ENCODE measurements at places on chromosomes 2 and 18.

- DNase-seq, result no peak
These were observed 5.1 kb upstream of the COLEC12 start for GRCh38 chr18:505483-506122.

DNA sequence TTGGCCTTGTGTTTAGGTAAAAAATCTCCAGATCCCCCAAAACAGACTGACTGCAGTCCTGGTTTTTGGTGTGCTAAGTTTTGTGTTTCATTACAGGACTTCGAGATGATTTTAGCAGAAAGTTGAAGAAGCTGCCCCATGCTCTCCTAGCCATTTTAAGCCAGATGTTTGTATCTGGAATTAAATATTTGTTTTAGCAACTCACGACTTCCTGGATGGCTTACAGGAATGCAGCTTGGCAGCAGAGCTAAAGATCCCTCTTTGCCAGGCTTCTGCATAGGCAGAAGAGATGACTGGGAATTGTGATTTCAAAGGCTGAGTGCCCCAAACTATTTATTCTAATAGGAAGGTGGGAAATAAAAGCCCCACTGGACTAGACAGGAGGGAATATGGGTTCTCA, 31.1 kb downstream of the ONECUT2 start:
- DNase-seq, result no peak

DNA sequence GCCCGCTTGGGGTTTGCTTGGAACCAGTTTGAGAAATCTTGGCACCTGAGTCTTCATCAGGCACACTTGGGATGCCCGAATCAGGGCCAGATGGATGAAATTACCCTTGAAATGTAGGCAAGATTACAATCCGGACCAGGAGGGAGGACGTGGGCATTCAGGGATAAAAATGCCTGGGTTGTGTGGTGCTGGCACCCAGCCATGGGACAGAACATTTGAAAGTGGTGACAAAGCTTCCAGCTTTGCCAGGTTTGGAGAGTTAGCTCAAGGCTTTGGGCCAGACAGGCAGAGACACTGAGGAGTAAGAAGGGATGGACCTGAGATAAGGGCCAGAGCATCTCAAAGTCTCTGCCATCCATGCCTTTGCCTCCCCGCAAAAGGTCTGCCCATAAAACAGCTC, 182.2 kb downstream of the TTC32 start:
- DNase-seq, result no peak

DNA sequence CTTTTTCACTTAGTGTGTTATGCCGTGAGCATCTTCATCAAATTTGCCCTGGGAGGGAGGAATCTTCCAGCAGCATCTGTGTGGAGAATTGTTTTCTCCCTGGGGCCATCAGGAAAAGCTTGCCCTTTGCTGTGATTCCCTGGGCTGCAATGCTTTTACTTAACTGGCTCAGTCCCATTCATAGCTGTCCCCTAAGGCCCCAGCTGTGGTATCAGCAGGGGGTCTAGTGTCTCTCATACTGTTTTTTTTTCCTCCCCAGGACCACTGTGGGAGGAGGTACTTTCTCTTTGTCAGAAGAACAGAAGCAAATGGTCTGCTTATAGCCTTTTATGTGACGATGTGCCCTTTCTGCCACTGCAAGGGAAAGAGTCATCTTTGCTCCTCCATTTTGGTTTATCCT, 176.8 kb upstream of the CELF4 start:
- DNase-seq, result no peak

GRCh38 chr2:231513746-231514224, 16.5 kb downstream of the NMUR1 start:
- no peak for DNase-seq

DNA sequence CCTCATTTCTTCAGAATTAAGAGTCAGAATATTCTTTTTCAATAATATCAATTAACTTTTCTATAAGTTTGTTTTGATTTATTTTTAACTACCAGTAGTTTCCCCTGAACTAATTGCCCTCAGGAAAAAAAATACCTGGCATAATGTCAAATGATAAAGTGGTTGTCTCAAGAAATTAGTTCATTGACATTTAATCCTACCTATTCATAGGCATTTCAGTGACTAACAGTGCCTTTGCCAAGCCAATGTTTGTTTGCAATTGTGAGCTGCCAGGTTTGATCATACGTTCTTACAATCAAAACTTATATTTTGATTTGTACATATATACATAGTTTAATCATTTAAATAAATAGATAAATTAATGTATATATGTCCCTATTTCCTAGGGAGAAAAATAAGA, 267.3 kb upstream of the MC4R start:
- DNase-seq, result no peak

DNA sequence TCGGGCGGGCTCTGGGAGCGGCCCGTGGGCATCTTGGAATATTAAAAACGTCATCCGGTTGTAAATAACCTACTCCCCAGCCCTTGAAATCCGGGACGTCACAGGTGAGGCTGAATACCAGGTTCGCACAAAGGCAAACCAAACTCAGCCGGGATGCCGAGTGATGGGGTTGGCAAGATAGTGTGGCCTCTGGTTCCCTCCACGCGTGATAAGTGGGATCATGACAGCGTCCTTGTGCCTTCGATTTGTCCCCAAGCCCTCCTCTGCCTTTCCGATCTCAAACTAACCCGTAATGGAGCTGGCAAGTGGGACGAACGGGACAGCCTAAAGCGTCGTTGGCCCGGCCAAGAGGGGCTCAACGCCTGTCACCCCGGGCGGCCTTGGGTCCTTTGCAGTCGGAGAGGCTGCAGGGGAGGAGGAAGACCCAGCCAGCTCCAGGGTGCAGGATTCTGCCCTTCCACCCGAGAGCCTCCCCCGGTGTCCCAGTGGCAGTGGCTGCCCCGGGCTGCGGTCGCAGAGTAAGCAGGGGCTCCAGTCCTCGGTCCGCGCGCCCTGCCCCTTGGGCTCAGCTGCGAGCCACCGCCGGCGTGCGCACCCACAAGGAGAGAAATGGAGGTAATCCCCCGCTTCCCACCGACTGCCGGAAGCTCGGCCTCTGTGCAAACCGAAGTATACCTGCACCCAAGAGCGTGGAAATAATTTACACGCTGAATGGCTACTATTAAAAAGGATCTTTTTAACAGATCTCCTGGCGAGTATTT, 13.4 kb upstream of the PAX3 start:
- DNase-seq, result no peak

DNA sequence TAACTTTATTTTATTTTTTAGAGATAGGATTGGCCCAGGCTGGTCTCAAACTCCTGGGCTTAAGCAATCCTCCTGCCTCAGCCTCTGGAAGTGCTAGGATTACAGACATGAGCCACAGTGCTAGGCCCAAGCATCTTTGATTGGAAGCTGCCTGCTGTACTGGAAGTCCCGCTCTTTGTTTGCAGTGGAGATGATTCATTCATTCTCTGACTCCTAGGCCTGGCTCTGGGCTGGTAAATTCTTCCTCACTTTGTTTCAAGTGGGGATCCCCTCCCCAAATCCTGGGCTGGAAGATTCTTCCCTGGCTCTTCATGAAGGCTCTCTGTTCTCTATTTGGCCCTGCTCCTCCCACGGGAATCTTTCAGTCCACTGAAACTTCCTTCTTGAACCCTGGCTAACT, 81.9 kb downstream of the NEURL3 start:
- no peak for DNase-seq

DNA sequence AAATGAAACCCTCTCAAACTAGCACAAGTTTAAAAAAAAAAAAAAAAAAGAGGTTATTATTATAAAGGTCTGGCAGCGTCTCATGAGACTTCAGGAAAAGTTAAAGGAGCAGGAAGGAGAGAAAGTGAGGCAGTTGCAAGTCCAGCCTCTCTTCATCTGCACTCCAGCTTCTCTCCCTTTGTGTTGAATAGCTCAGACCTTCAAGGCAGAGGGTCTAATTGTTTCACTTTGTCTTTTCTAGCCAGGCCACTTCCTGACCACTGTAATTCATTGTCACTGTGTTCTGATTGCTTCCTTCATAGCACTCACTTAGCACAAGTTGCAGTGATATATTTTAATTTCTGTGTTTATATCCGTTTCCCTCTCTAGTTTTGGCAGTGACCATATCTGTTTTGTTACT, 99.9 kb downstream of the SPATS2L start:
- peak; percentile 6 for DNase-seq

- DNase-seq, result no peak
These were observed 65.4 kb upstream of the MMADHC start for GRCh38 chr2:149652926-149653325.

- DNase-seq, result no peak
These were observed 85.8 kb downstream of the RDH14 start for GRCh38 chr2:18474700-18475099.

GRCh38 chr2:234329202-234329960, 167.5 kb downstream of the ARL4C start:
- DNase-seq, result no peak

DNA sequence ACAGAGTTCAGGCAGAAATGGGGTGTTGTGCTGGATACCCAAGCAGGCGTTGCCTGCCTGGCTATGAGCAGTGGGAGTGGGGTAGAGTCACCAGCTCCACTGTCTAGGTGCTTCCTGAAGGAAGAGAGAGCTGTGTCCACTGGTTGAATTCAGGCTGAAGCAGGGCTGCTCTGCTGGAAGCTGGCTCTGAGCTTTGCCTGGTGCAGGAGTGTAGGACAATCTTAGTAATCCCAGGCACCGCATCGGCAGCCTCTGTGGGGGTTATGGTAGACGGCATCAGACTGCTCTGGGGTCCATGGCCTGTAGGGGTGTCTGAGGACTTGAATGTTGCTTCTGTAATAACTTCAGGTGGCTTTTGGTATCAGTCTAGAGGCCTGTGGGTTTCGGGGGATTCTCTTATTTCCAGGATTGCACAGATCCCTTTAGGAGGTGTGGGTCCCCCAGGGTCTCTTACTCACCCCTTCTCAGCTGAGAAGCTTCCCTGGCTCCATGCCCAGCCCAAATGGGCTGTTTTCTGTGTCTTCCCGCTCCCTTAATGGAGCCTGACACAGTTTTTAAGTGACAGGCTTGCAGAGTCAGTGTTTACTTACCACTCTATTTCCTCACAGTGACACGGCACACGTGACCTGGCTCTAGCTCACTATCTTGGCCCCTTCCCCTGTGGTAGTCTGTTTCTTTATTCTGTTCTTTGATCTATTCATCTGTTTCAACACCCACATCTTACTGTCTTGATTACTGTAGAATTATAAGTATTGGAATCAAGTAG, 644.3 kb downstream of the CBLN2 start:
- no peak for DNase-seq

DNA sequence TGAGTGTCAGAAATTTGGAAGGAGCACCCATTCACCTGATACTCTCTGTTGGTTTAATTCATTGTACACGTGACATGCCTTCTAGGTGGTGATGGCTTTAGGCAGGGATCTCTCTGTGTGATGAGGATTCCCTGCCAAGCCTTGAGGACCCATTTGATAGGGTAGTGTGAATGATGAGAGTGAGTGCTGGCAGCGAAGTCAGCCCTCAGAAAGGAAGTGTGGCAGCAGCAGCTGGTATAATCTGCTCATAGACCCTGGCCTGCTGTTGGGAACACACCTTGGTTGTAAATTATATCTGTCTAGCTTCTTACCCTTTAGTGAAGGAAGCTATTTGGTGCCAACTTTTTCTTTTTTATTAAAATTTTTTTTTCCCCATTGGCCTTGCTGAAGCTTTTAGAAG, 164.5 kb downstream of the HAUS1 start:
- no peak for DNase-seq

GRCh38 chr2:177708660-177709444, 316.3 kb downstream of the AGPS start:
- no peak for DNase-seq

DNA sequence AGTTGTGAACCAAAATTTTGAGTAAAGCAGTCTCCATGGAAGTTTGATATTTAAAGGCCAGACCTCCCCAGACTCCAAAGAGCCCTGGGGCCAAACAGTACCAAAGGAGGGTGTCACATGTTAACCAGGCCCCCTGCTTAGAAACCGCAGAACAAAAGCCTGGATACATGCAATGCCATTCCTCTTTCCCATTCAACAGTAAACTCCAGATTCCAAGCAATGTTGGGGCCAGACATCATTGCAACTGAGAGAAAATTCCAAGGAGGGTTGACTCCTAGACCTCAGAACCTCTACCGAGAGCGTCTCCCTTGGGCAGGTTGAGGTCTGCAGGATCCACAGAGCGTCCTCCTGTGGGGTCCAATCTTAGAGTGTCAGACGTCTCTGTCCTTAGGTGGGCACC, 404.4 kb upstream of the SYT4 start:
- DNase-seq, result no peak

GRCh38 chr2:169767243-169767888, 31.3 kb upstream of the SSB start:
- DNase-seq, result peak; percentile 83

DNA sequence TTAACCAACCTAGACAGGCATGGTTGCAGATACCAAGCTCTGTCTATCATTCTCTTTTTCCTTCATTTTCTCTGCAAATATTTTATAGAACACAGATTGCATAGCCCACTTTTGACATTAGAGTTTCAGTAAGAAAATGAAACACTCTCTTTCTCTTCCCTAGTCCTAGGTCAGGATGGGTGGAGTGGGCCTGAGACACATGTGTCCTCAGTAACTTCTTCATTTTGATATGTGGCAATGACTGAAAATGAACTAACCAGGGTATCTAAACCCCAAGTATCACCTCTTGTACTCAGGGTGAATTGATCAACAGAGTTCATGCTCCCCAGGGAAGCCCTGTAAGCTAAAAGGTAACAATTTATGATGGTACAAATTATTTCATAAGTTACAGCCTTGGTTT, 37.0 kb upstream of the KYNU start:
- no peak for DNase-seq

DNA sequence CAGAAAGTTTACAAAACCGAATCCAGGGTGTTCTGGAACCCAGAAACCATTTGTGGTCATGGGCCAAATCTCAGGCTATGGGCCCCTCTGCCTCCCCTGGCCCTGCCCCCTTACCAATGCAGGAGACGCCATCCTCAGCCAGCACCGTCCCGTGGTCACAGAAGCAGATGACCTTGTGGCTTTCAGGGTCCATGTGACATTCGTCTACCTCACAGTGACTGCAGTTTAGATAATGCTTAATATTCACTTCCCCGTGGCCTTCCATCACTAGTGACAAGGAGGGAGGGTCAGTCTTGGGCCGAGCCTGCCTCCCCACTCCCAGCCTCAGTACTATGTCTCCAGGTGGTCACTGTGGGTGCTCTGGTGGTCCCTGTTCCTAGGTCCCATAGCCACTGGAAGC, 111.6 kb downstream of the CLIP4 start:
- DNase-seq, result no peak

GRCh38 chr18:35409911-35410310, 32.8 kb upstream of the ZNF396 start:
- DNase-seq, result peak; percentile 18

DNA sequence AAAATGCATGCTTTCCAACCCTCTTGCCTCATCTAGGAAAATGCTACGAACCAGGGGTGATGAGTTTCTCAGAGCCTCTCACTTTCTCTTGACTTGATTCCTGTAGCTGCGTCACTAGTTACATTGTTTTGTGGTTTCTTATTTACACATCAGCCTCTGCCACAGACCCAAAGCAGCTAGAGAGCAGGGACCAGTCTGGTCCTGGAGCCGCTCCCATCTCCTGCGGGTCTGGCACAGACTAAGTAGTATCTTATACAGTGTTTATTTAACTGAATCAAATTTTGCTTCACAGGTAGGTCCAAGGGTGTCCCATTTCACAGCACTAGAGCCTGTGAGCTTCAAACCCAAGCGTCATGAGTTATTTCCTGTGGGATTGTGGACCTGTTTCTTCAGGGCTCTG, 310.5 kb downstream of the MYCN start:
- DNase-seq, result no peak
